ENCODE measurements at places on chromosomes 11 and 22. TPM values are rescaled to one million over a fixed set of nuclear protein-coding genes. Genes with fewer than 3 reads are reported as not detected.

KRTAP5-1 gene
- not detected for total RNA-seq

DNA sequence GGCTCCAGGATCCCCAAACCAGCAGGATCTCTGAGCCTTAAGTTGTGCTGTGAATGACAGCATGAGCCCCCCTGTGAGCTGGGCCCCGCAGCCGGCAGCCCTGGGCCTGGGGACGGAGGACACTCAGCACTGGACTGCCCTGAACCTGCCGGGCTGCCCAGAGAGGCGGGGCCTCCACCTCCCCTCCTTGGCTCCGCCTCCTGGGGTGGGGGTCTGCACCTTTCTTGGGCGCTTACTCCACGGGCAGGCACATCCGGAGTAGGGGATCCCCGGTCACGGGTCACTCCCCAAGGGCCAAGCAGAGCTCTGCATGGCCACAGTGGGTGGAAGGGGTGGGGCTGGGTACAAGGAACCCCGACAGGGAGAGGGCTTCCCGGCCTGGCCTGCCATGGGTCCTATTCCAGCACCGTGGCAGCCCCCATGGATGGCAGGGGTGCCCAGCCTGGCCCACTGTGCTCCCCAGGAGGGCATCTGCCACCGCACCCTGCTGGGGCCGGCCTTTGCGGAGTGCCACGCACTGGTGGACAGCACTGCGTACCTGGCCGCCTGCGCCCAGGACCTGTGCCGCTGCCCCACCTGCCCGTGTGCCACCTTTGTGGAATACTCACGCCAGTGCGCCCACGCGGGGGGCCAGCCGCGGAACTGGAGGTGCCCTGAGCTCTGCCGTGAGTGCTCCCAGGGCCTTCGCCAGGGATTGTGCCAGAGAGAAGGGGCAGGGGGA, 5.4 kb downstream of the MUC5B start:
- DNase-seq: no peak

DNA sequence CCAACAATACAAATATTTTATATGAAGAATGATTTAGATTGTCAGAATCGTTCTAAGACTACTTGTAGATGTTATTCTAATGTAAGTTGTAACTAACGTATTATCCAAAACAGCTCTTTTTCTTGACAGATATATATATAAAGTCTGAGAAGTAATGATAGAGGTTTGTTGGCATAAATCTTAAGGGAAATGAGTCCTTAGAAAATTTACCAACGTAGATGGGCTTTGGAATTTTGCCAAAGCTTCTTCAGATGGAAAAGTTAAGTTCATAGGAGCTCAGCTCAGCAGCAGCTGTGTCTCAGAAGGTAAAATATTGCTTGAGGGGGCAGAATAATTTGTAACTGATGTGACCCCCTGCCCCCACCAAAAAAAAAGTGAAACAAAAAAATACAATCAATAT, 66.7 kb downstream of the BID start:
- DNase-seq: no peak

GRCh38 chr11:9022961-9023680, 19.3 kb upstream of the NRIP3 start:
- no peak for DNase-seq

DNA sequence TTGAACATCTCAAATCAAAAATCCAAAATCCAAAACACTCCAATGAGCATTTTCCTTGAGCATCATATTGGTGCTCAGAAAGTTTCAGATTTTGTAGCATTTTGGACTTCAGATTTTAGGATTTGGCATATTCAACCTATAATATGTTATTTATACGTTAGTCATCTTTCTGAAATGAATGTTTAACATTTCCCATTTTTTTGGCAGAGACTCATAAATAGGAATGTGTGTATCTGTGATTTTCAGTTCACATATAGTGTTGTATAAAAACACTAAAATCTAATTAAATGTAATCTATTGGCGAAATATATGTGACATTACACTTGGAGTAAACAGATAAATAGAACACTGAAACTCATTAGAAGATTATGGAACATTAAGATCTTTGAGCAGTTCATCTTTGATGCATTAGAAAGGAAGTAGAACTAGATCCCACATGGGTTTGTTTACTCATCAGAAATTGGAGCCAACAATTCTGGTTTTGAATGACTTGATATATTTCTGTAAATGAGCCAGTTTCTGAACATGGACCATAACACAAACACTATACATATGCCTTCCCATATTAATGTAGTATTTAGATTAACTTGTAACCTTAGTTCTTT, 153.1 kb downstream of the UVRAG start:
- DNase-seq: no peak

- DNase-seq: peak; percentile 59
Observed at GRCh38 chr11:93541884-93542810, 1.0 kb downstream of the SMCO4 start.

- DNase-seq: no peak
Observed at GRCh38 chr11:45486461-45486860, 179.0 kb downstream of the CHST1 start.

GRAMD1B gene
- total RNA-seq: 2.3 TPM

ADAMTS15 gene
- 9.0 TPM for total RNA-seq

OR52E8 gene
- total RNA-seq: not detected

- no peak for DNase-seq
Observed at GRCh38 chr11:4025248-4025966, 69.2 kb upstream of the RRM1 start.

Data from Daoy (cell line).